ENCODE measurements at places on chromosomes 16 and 17.

GRCh38 chr17:29005936-29006511, at the start of gene SEZ6:
TSS of gene SEZ6 (minus strand) at chr17:29006033. CDS start at chr17:29005869, 164 bp downstream.
- DNase-seq = peak; percentile 67

DNA sequence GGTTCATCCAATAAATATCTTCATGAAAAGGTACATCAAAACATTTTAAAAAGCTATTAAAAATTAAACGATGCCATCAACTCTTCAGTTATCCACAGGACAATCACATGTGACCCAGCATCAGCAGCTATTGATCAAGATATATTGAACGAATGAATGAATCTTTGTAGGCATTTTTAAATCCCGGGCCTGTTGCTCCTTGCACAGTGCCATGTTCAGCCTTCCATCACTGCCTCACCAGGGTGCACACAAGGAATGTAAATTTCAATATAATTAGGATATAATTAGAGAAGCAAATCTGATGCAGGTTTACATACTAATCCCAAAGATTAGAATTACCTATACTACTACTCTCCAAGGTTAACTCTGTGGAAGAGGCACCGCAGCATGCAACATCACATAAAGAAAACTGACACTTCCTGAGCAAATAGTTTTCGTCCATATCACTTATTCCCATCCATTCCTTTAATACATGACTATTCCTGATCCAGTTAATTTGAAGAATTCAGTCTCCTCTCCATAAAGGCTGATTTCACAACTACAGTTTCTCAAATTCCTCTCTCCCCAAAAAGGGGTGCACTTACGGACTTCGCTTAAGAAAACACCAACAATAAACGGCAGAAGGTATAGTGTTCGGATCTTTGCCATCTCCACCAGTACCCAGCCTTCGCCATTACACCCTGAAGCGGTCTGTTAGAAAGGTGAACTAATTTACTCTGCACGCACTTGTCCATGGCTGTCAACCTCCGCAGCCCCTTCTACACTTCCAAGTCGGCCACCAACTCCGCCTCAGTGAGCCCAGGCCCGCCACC, 938 bp downstream of the NCOR1 start:
- DNase-seq = peak; percentile 49

DNA sequence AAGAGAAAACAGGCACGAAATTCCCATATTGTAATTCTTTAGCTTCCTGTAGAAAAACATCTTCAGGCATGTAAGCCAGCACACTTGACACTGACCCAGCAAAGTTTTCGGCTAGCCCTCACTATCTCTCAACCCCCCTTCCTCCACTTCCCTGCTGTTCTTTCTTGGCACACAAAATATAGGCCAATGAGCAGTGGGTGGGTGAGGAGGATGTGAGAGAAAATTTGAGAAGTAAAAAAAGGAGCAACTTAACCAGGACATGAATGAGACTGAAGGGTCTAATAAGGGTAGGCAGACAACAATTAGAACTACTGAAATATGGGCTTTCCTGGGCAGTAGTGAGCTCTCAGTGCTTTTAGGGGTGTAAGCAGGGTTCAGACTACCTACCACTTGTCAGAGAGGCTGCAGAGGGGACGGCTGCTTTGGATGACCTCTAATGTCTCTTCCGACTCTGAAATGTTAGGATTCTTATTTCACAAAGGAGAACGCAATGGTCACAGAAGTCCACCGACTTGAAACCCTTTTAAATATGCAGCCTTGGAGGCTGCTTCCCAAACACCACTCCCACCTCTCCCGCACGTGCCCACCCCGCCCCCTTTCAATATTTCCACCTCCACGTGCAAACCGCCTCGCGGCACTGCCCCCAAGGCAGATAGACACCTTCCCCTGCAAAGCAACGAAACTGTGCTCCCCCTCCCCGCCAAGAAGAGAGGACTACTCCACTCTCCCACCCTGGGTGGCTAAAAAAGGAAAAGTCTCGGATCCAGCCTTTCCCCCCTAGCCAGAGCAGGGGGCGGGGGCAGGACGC, 889 bp downstream of the MBTD1 start:
- peak; percentile 24 for DNase-seq

DNA sequence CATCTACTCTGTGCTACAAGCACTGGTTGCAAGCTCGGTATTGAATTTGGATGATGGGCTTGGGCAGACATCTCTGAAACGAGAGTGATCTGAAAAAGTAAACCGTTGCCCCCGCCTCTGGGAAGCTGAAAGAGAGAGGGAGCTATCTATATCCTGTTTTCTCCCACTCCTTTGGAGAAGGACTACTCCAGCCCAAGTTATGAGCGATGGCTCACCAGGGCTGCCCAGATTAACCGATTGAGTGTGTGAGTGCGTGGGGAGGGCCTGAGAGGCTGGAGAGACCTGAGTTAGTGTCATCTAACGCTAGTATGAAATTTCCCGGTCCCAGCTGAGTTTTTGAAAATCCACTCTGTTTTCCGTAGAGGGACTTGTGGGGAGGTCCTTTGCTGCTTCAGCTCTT, 11.5 kb downstream of the MGAT5B start:
- no peak for DNase-seq

- no peak for DNase-seq
Measured at GRCh38 chr16:19294156-19294649, 8.7 kb downstream of the CLEC19A start.

GRCh38 chr17:39400547-39401411, 647 bp downstream of the FBXL20 start:
- peak; percentile 18 for DNase-seq

GRCh38 chr16:85055493-85056210, 28.1 kb downstream of the KIAA0513 start:
- peak; percentile 72 for DNase-seq

- DNase-seq = no peak
Measured at GRCh38 chr17:78307887-78308638, 51.8 kb downstream of the SOCS3 start.

DNA sequence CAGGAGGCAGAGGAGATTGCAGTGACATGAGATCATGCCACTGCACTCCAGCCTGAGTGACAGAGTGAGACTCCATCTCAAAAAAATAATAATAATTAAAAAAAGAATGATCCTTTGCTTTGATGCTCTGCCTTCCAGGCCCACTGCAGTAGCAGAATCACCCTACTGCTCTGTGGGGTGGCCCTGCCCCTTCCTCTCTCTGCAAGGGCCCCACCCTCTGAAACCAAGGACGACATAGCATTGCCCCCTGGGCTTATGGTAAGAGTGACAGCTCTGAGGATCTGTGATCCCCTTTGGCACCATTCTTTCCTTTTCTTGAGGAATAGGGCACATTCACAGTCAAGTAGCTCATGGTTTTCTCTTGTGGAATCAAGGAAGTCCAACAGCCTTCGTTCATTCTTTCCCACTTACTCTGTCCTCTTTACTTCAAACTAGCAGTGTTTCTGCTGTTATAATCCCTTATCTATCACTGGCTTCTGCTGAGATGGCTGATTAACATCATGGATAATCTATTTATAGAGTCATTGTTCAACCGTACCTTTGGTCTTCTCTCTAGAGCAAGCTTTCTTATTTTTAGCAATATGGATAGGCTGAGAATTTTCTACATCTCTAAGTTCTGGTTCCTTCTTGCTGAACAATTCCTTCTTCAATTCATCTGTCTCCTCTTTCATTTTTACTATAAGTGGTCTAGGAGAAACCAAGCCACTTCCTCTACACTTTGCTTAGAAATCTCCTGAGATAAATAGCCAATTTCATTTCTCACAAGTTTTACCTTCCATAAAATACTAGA, 14.1 kb downstream of the RAD51C start:
- DNase-seq = no peak

DNA sequence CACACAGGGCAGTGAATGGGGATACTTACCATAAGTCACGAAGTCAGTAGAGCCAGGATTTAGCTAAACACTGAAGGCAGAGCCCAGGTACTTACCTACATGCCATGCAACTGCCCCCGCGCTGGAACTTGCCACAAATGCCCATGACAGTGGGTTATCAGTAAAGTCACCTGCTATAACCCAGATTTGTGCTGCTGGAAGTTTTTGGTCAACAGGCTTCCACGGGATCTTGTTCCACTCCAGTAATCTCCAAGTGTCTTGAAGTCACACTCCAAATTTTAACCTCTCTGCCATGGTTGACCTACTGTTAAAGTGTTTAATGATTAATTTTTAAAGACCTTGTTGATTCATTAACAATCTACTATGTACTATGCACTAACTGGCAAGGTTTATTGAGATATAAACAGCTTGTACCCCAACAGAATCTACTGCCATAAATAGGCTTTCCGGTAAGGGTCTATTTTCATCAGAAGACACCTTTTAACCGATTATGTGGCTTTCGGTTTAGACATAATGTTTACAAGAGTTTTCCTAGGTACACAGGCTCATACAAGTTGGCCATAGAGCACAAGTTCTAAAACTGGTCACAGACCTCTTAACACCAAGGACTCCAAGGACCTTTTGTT, 6.3 kb upstream of the SLC5A11 start:
- DNase-seq = no peak

DNA sequence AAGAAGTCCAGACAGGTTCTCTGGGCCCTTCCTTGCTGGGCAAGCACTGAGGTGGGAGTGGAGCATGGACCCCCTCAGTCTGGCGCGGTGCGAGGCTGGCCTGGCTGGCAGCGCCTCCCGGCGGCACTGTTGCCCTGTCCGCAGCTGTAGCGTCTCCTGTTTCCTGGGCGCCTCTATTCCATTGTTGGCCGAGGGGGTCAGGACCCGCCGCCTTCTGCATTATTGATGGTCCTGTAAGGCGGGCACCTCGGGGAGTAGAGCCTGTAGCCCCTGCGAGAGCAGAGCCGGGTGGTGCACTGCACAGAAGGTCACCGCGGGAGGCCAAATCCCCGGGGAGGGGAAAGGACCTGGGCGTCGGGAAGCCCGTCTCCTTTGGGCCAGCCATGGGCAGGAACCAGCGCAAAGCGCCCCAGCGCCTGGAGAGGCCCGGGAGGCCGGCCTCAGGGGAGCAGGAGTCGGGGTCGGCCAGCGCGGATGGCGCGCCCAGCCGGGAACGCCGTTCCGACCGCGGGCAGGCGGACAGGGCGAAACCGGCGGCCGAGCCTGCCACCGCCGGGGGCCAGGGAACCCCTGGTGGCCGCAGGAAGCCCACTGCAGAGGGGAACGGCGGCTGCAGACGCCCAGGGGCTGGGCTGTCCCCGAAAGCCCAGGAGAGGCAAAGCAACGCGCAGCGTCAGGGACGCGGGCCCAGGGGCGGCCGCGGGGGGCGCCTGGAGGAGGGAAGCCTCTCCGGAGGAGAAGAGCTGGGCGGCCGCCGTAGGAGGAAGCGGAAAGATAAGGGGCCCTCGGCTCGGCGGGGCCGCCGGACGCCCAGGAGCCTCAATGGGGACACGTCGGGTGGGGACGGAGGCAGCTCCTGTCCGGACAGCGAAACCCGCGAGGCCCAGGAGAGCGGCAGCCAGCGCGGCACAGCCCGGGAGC, at the start of gene MYO15B:
Gene MYO15B (plus strand): TSS at position 126 of the 921 bp plus-strand sequence. CDS start 258 bp downstream, at position 384.
- no peak for DNase-seq

DNA sequence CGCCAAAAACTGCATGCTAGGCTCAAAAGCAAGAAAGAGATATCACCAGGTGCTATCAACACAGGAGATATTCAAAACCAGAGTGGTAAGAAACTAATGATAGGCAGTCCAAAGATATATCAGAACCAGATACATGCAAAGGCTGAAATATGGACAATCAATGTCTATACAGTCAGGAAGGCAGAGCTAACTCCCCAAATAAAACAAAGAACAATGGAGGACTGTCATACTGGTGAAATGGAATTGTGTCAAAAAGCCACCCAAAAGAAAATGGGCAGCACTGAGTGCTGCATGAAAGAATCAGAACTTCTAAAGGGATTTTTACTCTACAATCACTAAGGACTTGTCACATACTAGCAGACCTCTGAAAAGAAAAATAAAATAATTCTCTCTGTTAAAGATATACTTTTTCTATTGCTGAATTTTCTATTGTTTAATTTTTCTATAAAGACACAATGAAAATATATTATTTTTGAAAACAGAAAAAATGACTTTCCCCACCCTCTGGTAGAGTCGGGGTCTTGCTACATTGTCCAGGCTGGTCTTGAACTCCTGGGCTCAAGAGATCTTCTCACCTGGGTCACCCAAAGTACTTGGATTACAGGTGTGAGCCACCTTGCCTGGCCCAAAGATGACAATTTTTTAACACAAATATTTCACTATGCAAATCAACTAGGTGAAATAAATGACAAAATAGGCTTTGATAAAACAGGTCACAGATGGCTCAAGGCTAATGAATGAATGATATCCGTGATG, 98.2 kb downstream of the USP32 start:
- DNase-seq = no peak
